ENCODE measurements at places on chromosomes 4 and X.

DNA sequence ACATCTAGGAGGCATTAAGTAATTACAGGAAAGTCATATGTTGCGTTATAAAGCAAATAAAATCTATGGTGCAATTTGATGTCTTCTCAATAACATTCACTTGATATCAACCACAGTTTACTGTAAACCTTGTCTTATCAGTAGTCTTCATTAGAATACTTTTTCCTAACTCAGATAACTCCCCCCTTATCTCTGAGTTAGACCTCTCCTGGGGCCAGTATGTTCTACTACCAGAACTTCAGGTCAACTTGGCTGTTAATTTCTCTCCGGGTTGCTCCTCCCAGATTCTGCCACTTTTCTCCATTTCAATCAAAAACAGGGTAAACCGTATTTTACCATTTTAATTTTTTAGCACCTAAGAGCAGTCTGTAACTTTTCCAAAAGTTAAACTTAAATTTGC lies 50.0 kb downstream of the KDR start:
- DNase-seq = no peak

- DNase-seq = no peak
Observed at GRCh38 chr4:172124656-172125308, 311.6 kb downstream of the GALNTL6 start.

DNA sequence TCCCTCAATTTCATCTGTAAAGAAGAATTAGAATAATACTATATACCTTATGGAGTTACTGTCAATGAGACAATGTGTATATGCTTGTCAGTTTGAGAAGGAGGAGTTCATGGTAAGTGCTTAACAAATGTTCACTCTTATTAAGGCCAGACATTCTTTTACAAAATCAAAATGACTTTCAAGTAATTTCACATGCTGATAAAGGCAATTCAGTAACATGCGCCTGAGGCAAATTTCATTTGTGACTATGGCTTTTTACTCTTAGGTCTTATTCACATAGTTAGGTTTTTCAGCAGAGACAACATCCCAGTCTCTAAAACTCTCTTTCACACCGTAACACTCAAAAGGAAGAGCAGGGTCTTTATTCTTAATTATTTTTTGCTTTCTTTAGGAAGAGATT lies 174.4 kb downstream of the CAMK2D start:
- no peak for DNase-seq

- DNase-seq = no peak
Observed at GRCh38 chr4:79923281-79923680, 149.7 kb downstream of the ANTXR2 start.

- no peak for DNase-seq
Observed at GRCh38 chr4:56468097-56468422, 643 bp downstream of the SRP72 start.

DNA sequence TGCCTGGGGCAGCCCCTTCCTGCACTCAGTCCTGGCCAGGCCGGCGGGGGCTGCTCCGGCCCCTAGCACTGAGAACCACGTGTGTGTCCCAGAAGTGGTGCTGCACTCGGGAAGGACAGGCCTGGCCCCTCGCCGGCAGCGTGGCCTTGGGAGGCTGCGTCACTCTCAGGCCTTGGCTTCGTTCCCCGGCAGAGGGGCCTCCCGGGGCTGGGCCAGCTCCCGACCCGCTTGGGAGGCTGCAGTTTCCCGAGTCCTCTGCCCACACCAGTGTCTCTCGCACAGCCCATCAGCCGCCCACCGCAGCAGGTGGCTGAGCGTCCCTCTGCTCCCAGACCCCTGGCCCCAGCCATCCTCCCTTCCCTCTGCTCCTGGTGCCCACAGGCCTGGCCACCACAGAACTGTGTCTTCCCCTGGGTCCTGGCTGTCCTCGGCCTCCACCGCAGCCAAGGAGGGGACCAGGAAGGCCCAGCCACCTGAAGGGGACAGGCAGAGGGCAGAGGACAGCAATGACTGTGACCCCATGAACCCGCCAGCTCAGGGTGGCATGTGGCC lies 10.9 kb upstream of the CPLX1 start:
- no peak for DNase-seq

DNA sequence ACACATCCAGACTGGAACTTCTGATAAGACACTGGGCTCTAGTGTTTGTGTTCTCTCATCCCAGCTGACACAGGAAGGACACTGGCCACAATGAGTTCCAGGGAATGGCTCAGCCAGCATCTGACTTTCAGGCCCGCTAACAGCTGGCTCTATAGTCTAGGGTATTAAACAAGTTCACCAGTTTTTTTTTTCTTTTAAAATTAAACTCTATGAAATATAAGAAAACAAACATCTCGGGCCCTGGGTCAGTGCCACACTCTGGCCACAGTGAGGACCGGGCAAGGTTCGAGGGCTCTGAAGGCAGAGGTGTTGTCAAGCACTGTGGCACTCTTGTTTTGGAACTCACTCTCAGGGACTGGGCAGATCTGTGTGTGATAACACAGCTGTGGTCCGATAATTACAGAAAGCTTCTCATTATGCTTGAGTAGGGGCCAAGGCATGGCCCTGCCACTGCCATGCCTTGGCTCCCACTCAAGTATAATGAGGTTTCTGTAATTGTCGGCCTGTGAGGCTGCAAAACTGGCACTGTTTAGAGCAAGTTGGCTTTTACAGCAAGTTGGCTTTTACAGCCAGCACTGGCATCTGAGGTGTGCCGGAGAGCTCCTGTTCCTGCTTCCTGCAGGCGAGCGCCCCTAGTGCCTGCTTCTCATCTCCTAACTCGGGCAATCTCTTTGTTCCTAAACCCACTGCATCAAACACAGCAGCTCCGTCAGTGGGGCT lies 62.8 kb downstream of the PPP1R2C start:
- DNase-seq = no peak

DNA sequence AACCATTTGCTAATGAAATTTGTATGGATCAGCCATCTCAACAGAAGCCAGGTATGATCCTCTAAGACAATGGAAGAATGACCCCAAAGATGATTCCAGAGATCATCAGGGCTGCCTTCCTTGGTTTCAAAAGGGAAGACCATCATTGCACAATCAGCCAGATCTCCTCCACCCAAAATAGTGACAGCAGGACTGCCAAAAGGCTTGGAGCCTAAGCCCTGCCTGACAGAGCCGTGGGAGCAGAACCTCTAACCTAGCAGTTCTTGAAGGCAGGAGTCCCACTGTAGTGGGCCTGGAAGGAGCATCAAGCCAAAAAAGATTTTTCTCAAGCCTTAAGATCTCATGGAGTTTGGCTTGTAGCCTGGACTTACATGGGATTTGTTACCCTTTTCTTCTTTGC lies 226.0 kb downstream of the RASL11B start:
- no peak for DNase-seq

DNA sequence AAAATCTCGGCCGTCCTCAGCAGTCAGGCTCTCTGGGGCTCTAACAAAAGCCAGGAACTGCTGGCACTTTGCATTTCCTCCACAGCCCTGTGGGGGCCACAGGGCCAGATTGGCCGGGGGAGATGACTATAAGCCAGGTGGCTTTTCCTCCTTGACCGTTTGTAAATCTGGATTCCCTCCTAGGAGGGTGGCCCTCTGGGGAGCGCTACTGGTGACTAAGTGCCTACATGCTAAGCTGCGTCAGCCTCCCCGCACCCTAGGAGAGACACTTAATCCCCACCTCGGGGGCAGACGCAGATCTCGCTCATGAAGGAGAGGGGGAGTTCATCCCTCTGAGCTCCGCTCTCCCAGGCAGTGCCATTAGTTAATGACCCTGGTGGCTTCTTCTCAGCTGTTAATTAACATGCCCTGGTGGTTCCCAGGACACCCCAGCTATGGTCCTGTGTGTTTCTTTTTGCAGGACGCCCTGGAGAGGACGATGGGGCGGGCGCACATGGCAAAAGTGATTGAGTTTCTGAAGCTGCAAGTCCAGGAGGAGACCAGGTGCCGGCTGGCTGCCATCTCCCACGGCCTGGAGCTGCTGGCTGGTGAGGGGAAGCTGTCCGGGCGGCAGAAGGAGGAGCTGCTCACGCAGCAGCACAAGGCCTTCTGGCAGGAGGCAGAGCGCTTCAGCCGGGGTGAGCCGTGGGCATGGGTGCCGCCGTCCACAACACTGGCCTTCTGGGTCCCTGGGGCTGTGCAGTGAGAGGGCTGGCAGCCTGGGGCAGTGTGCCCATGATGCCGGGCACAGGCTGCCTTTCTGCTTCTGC lies 41.6 kb downstream of the EVC start:
- DNase-seq = peak; percentile 26

GRCh38 chrX:141760761-141761160 lies 62.2 kb upstream of the SPANXD start:
- DNase-seq = no peak

DNA sequence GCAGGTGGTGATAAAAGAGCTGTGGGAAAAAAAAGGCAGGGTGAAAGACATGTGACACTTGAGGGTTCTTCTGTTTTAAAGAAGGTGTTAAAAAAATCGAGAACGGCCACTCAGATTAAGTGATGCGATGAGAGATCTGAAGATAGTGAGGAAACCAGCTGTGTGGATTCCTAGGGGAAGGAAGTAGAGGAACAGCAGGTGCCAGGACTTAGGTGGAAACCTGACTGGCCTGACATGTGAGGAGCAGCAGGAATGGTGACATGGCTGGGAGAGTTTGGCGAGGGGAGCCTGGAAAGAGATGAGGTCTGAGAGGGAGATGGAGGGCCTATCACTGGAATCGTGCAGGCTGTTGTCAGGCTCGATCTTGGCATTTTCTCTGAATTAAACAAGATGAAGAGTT lies 55.5 kb downstream of the BMPR1B start:
- no peak for DNase-seq

GRCh38 chr4:3324093-3324815 lies 31.4 kb downstream of the RGS12 start:
- no peak for DNase-seq

DNA sequence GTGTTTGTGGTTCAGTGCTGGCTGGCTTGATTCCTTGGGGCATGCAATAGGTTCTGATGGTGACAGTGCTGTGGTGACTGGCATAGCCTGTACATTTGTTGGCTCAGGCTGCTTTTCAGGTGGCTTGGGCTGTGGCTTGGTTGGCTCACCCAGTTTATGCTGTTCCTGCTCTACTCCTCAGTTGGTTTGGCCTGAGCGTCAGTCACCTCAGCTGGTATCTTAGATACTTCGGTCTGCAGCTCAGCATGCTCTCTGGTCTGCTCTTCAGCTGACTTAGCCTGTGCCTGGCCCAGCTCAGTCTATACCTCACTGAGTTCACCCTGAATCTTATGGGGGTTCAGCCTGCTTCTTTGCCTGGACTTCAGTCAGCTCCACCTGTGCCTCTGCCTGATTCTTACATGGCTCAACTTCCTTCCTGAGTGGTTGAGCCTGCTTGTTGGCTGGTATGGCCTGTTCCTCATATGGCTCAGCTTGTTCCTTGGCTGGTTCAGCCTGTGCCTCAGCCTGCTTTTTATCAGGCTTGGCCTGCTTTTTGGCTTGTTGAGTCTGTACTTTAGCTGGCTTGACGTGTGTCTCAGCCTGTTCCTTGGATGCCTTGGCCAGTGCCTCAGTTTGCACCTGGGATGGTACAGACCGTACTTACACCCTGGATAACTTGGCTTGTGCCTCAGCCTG lies 170.6 kb downstream of the MSN start:
- DNase-seq = no peak

DNA sequence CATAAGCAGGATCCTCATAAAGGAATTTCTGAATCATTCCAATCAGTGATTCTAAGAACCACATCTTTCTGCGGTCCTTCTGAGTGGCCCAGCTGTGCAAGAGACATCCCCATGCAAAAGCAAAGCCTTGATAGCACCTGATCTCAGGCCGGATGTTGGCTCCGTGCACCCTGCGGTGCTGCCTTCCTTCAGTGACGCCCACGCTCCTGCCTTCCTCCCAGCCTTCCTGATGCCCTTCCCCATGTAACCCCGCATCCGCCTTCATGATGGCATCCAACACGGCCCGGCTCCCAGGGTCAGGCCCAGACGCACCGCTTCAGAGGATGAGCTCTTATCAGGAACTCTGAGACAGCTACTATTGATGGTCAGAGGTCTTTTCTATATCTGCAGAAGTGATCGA lies 20.4 kb upstream of the CYP4V2 start:
- no peak for DNase-seq

DNA sequence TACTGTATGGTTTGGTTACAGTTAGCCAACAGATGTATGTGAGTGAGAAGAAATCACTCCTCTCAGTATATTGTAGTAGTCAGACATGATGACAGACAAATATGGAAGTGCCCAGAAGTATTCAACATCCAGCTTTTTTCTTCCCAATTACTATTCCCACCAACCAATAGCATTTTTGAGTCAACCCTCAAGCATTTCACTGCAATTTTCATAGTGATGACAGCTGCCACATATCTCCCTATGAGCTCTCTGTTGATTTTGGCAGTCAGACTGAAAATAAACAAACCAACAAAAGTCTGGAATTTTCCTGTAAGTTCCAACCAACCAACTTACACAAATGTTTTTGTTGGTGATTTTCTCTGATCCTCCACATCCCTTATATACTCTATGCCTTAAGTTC lies 8.2 kb upstream of the TRAM1L1 start:
- DNase-seq = no peak

- DNase-seq = no peak
Observed at GRCh38 chrX:57451426-57452020, 140.3 kb upstream of the ZXDB start.
